ENCODE measurements at places on chromosomes 7 and 10.

DNA sequence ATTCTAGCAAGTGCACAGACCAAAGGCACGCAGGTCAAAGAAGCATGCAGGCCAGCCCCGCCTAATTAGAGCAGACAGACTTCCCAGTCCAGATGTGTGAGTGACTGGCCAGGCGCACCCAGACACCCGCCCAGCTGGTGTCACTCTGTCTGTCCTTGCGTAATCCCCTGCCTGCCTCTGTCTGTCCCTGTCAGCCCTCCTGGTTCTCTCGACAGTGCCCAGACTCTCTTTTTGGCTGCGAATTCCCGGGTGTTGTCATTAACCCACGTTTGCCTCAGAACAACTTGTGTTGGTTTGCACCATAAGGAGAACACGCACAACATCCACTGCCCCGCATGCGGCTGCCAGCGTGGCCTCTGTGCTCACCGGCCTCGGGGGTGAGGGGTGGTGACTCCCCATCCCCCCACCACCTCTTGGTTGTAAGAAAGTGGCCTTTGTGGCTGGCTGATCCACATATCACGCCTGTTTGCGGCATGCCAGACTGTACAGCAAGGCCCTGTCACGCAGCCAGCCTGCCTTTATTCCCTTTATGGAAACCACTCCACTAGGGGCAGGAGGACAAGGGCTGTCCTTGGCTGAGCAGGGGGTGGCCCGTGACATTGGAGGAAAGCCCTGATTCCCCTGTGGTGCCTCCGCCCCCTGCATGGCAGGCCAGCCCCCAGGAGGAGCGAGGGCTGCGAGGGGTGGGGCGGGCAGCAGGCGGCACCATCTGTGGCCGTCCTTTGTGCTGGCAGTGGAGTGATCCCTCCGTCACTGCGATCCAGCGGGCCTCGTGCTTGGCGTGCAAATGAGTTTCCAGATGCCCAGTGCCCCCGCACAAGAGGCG, 72.8 kb upstream of the PPIF start:
- DNase-seq = peak; percentile 79

DNA sequence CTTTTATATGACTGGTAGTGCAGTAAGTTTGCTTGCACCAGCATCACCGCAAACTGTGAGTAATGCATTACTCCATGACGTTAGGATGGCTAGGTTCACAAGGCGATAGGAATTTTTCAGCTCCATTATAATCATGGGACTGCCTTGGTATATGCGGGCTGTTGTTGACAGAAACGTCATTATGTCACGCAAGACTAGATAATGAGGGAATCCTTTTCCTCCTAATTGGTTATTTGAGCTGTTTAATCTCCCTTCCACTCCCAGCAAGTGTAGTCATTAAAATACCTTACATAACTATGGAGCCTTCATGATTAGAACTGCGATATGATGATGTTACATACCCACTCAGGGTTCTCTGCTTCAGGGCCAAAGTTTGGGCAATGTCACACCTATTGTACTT, 17.3 kb downstream of the KLLN start:
- DNase-seq = no peak

DNA sequence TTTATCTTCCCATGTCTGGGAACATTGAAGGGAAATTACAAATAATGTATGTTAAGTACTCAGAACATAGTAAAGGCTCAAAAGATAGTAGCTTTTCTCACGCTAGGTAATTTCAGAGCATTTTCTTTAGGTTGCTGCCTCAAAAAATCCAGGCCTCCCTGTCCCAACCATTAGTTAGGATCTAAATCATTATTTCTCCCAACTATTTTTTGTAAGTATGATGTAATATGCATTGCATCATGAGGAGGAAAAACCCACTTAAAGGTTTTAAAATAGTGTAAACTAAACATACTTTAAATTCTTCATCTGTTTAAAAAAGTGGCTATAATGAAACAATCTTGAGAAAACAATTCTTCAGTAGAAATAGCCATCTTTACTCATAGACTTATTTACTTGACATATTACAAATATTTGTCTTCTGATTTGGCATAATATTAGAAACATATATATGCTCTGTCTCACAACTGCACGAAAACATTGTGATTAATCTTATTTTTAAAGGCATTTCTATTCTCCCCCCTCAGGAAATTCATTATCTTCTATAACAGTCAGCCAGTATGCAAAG, 329.3 kb downstream of the ELMO1 start:
- no peak for DNase-seq

GRCh38 chr7:152340161-152340560, 95.6 kb downstream of the KMT2C start:
- DNase-seq = no peak

DNA sequence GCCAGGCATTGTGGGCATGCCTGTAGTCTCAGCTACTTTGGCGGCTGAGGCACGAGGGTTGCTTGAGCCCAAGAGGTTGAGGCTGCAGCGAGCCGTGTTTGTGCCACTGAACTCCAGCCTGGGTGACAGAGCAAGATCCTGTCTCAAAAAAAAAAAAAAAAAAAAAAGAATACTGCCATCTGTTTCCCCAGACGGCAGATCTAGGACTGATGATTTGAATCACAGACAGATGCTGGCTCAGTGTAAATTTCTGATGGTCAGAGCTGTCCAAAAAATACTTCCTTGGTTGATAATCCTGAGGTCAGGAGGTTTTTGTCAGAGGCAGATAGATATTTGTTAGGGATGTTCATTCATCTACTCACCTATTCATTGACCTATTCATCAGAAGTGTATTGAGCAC, 130.7 kb downstream of the REEP3 start:
- no peak for DNase-seq

DNA sequence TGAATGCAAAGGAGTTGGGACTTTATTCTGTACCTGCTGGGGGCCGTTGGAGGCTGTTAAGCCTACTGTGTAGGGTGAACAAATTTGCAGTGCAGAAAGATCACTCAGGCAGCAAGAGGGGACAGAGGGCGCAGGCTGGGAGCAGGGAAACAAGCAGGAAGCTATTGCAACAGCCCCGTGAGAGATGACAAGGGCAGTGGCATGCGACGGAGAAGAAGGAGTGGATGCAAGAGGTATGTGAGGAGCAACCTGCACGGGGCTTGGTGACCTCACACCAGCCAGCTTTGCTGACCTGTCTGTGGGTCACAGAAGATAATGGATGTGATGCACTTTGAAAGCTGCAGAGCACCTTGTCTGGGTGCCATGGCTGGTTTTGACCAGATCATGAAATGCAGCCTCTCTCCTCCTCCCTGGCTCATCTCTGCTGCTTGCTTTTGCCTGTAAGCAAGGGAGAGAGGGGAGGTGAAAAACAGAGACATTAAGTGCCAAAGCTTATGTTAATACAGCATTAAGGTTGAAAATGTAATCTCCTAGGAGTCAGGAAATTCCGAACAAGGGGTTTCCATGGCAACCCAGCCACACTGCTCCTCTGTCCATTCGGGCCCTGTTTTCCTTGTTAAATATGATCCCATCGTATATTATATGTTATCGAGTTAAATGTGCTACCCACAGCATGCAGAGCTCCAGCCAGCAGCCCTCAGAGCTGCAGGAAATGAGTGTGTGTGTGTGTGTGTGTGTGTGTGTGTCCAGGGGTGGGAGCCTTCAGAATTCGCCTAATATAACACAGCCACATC, 314.3 kb upstream of the ZMIZ1 start:
- no peak for DNase-seq

DNA sequence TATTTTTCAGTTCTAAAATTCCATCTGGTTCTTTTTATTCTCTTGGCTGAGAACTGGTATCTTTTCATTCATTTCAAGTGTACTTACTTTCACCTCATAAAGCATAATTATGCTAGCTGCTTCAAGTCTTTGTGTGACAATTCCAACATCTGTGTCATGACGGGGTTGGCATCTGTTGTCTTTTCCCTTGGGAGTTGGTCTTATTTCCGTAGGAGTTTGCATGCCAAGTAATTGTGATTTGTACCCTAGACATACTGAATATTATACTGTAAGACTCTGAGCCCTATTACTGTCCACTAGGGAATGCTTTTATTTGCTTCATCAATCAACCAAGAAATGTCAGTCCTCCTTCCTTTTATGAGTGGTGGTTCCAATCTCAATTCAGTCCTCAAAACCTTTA, 24.6 kb upstream of the HUS1 start:
- DNase-seq = no peak

All from mucosa of gallbladder (tissue), 1 donor.